Pulmonary artery endothelial cell (primary cell): ENCODE measurements at places on chromosomes 7 and 10.

DNA sequence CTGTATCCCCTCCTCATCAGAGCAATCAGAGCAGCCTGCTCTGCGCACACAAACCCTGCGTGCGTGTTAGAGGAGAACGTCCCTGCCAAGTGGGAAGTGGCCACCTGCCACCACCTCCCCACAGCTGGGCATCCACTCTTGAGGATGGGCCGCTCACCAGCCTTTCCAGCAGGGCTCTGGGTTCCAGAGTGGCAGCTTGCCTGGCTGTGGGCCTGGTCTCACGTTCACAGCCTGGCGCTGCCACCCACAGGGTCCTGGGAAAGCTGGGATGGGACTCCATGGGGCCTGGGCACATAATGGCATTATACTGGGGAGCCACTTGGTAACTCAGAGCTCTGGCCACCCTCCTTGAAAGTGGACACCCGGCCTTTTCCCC lies 151.1 kb upstream of the PPP2R2D start:
- DNase-seq, result no peak

GRCh38 chr10:124306520-124306919 lies 112.2 kb downstream of the OAT start:
- DNase-seq, result no peak

GRCh38 chr7:47992446-47992845 lies 13.0 kb upstream of the HUS1 start:
- no peak for DNase-seq

- no peak for DNase-seq
Observed at GRCh38 chr10:36888925-36889573, 236.3 kb upstream of the ANKRD30A start.

DNA sequence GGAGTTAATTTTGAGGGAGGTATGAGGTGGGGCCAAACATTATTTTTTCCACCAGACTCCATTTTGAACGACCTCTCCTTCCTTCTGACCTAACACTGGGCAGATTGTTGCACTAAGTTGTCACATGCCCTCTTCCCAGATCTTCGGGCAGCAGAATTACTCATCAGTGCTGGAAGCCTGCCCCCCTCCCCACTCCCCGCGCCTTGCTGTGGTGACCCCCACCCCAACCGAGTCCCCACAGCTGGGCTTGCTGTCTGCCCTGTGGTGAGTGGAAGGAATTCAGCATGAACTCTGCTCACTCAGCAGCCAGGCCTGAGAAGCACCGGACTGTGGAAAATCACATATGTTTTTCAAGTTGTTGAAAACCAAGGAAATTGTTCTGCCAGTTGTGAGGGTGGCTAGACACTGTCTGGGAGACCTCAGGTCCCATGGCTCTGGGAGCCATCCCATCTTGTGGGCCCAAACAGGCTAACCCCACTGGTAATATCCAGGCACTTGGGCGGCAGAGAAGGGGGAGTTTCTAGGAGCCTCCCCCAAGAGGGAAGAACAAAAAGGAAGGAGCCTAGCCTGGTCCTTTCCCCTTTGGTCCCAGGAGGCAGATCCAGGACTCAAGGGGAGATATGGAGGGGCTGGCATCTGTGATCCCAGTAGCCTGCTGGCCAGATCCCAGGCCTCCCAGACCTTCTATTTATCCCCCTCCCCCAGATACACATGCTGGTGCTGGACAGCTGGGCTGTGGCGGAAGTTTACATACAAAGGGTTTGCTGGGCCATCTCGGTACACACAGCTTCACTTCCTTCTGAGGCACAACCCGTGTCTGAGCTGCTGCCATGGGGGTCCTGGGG lies 3.5 kb upstream of the AEBP1 start:
- DNase-seq, result no peak

DNA sequence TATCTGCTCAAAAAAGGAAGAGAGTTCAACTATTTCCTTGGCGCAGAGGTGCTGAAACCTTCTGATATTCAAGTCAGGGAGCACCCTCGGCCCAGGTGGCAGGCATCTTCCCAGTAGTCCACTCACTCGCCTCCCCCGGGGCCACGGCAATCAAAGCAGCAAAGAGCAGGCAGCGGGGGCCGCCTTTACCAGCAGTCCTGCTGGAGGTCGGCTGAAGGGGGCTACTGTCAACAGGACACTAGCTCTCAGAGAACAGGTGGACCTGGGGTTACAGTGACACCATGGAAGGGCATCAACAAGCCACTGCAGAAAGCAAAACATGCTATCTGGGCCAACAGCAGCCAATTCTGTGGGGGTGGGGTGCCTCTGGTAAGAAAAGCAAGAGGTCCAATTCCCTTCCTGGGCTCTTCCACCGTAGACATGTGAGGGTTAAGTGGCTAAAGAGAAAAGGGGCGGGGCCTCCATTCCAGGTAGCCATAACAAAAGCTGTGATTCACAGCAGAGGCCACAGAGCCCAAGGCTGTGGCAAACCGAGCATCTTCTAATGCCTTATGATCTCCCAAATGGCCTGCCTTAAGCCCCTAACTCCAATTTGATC lies 9.4 kb downstream of the FZD9 start:
- DNase-seq, result no peak

GRCh38 chr7:2024567-2024918 lies 208.2 kb downstream of the MAD1L1 start:
- DNase-seq, result no peak

DNA sequence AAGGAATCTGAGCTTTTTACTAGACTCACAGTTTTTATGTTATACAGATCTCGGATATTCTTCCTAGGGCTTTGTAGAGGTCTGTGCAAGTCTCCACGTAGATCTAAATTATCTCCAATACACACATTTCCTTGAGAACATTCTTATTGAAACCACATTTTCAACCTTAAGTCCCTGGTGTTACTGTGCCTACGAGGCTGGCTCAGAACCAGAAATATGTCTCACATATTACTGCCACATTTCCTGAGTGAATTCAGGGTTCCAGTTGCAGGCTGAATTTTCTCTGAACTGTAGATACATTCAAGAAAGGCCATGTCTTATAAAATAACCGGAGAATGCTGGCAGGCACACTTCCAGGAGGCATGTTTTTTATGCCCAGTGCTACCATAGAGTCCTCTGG lies 46.5 kb downstream of the INHBA start:
- peak; percentile 65 for DNase-seq

DNA sequence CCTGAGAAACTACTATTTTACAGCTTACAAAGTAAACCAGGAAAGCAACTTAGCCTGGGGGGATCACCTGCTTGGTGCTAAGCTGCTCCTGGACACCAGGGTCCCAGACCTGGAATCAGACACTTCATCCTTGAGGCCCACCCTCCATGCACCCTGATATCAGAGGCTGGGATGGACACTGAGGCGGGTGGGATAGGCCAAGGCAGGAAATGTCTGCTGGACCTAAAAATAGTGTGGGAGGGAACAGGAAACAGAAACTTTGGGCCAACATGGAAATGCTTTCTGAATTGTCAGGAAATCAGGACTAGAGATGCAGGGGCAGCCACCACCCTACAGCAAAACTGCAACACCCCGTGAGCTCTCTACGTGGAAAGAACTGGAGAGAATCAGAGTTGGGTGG lies 101.5 kb upstream of the PODXL start:
- no peak for DNase-seq

GRCh38 chr10:124048371-124049290 lies 44.8 kb downstream of the CHST15 start:
- no peak for DNase-seq

GRCh38 chr7:50782375-50783208 lies at the start of gene GRB10:
GRB10 (minus strand) TSS chr7:50782896; CDS start chr7:50732322, 50,574 bp downstream.
- no peak for DNase-seq

DNA sequence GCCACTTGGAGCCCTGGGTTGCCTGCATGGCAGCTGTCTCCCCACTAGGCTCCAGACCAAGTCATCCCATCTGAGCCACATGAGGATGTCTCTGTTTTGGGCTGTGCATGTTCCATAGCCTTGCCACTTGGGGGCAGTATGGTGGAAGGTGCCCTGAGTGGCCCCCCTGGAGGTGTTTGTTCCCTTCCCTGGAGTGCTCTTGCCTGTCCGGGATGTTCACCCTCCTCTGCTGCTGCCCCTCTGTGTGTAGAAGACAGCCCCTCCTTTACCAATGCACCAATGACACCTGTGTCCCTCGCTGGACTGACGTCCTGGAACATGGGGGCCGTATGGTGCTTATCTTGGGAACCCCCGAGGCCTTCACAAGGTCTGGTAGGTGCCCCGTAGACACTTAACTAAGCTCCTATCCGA lies 100.2 kb downstream of the ACTR3B start:
- no peak for DNase-seq

DNA sequence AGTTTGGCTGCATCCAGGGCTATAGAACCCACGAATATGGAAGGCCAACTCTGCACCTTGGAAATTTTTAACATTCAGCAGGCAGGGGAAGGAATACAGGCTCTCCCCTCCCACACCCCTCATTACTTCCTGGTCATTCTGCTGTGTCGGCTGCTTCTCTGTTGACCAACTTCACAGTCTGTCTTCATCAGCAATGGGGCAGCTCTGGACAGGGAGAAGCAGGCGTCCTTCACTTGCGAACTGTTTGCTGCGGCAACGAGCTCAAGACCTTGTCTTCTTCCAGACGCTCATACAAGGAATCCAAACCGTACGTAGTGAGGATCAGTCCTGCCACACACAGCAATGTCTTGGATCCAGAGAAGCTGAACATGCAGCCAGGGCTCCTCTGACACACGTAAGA lies 192.2 kb downstream of the DIP2C start:
- no peak for DNase-seq

DNA sequence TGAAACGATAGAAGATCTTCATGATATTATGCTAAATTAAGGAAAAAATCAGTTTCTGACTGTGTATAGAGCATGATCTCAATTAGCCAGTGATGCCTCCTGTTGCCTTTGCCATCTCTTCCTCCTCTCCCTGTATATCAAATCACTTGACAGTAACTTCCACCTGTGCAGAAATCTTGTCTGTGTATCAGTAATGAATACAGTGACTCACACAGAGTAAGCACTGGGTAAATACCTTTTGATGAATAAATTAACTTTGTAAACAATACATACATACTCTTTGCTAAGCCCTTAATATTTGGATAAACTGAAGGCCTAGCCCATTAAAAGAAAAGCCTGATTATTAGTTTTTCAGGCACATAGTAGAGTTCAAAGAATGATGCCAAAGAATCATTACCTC lies 610.6 kb upstream of the NRP1 start:
- DNase-seq, result no peak

GRCh38 chr7:156618078-156618779 lies 22.3 kb upstream of the RNF32 start:
- no peak for DNase-seq

DNA sequence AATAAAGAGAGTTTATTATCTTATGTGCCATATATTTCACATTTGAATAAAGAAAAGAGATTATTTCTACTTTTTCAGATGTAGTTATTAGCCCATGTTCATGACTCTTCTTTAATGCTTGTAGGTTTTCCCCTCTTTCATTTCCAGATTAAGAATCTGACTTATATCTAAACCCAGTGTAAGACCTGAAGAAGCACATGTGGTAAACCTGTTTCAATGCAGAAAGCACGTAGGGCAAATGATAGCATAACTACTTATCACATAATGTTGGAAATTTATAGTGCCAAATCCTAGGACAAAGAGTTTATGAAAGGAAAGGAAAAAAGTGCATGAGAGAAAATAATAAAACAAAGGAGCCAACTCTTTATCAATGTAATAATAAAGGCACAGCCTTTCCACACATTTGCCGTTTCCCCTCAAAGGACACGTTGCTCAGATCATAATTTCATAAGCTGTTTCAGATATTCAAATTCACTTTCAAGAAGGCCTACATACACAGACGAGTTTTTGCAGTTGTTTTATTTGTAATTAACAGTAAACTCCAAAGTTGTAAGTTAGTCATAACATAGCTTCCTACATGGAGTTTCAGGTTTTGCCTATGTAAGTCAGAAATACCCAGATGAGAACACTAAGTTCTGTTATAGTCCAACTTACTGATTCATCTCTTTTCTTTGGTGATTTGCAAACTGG lies 88.8 kb upstream of the MDFIC start:
- no peak for DNase-seq

DNA sequence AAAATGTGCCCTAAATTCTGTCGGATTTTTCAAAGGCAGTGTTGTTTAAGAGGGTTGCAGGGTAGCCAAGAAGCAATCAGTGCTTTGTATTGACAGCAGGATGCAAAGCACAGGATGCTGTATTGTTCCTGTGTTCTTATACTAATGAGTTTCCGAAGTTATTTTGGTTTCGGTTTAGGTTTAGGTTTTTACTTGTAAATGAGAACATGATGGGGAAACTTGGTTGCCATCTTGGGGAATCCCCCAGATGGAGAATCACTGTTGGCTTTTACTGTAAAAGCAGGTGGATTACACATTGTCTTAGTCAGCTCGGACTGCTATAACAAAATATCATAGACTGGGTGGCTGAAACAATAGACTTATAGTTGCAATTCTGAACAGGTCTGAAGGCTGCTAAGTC lies 72.1 kb downstream of the INHBA start:
- no peak for DNase-seq

GRCh38 chr10:24343686-24344085 lies 134.7 kb downstream of the KIAA1217 start:
- DNase-seq, result no peak

DNA sequence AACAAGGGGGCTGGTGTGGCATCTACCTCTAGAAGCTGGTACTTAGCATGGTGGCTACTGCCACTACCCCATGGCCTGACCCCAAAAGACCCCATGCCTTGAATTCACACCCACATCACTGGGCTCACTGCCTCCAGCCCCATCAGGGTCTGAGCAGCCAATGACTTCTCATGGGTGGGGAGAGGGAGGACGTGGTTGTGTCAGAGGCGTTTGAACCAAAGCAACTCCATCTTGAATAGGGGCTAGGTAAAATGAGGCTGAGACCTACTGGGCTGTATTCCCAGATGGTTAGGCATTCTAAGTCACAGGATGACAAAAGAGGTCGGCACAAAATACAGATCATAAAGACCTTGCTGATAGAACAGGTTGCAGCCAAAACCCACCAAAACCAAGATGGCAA lies 15.2 kb downstream of the KCP start:
- DNase-seq, result no peak
